Activated naive CD4-positive, alpha-beta T cell treated with anti-CD3 and anti-CD28 coated beads, Interleukin-2, amount 10 ng/mL, durations not matched to agents 7 days and 5 days (primary cell): ENCODE measurements at places on chromosomes 16 and 17.

DNA sequence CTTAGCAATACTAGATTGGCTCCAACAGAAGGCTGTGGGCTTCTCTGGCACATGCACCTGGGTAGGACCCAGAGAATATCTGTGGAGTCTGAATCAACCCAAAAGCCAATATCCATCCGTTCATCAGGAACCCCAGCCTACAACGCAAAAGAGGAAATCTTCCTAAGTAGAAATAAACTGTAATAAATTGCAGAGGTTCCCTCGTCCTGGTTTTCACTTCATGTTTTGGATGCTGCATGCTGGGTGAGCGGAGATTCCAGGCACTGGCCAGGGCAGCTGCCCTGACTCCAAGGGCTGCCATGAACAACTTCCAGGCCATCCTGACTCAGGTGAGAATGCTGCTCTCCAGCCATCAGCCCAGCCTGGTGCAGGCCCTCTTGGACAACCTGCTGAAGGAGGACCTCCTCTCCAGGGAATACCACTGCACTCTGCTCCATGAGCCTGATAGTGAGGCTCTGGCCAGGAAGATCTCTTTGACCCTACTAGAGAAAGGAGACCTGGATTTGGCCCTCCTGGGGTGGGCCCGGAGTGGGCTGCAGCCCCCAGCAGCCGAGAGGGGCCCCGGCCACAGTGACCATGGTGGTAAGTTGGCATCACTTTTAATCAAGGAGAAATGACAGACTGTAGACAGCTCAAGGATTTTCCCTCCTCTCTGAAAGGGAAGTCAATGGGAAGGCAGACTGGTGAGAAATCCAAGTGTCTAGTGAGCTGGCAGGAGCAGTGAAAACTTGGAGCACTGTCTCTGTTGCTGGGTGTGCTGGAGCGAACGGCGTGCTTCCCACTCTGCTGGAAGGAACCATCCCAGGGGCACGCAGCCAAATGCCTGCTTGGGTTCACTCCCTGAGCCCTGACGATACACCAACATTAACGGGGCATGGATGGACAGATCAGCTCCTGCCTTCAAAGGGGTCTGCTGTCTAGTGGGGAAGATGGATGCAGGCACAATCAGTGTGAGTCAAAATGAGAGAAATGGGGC is 10.7 kb upstream of the CIITA start:
- DNase-seq, result no peak

DNA sequence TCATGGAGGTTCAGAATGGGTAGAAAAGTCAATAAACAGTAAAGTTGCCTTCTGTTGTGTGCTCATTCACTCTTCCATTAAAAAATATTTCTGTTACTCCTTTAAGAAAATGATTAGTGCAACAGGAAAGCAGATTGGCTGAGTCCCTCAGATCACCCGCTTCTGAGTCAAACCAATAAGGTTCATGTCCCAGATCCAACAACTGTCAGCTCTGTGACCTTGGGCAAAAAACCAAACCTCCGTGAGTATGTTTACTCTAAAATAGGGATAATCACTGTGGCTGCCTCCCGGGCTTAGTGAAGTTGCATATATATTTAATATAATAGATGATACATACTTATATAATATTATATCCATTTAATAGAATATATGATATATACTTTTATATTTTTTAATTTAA is 698.5 kb upstream of the RBFOX1 start:
- no peak for DNase-seq

- peak; percentile 21 for DNase-seq
These were observed 1.1 kb upstream of the MEAK7 start for GRCh38 chr16:84505249-84506187.

DNA sequence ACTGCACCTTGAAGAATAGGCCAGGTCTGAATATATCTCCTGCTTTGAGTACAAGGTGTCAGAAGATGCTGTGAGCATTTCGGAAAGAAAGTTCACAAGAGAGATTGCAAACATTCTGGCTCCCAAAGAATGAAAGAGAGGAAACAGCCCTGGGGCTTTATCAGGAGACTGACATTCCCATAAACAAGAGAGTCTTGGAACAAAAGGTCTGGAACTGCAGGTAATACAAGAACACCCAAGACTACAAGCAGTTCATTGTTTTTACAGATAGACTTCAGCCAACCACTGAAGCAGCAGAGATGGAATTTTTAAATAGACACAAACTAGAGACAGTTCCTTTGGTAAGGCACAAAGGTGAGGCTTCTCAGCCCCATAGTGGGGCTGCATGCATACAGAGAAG is 14.4 kb downstream of the HSD17B2 start:
- no peak for DNase-seq

GRCh38 chr16:1426734-1427471 is 4.0 kb upstream of the PERCC1 start:
- no peak for DNase-seq

DNA sequence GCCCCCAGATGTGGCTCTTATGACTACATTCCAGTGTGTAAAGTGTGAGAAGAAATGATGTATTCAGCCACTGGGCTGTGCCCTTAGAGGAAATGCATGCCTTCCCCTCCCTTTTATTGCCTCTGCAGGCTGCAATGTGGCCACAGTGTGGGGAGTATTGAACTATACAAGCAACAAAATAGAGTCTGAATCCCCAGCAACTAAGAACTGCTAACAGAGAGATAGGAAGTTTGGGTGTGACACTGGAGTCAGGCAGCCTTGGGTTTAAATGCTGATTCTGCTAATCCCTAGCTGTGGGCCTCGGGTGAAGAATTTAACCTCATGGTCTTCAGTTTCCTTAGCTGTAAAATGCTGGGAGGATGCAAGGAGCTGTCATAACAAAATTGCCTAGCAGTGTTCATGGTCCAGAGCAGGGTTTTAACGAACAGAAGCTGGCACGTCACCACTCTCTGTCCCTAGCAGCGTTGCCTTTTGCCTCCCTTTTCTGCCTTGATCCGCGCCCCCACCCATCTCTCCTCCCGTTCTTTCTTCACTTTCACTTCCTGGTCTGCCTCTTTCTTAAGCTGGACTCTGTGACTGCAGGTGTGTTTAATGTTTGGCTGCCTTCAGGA is 50.3 kb downstream of the KPNA2 start:
- no peak for DNase-seq

DNA sequence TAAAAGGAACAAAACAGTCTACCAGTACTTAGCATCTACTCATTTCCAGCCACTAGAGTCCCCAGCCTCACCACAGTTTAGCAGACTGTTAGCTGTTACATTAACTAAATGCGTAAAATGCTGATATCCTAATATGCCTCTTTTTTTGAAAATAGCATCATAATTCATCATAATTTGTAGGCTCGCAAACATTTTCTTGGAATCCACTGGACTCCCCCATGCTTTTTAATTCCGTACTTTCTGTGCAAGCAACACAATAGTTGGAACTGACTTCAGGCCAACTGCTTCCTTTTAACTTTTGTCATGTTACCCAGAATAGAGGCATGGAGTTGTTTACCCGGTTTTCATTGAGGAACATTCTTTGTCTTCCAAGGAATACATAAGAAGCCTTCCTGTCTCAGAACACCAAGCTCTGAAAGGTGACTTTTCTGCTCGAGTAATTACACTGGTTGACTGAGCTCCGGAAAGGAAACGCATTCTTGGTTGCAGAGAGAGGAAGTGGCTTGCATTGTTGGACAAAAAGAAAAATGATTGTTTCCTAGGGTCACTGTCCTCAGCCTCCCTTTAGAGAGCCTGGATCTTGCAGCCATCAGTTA is 30.9 kb upstream of the SEC14L1 start:
- DNase-seq, result no peak

DNA sequence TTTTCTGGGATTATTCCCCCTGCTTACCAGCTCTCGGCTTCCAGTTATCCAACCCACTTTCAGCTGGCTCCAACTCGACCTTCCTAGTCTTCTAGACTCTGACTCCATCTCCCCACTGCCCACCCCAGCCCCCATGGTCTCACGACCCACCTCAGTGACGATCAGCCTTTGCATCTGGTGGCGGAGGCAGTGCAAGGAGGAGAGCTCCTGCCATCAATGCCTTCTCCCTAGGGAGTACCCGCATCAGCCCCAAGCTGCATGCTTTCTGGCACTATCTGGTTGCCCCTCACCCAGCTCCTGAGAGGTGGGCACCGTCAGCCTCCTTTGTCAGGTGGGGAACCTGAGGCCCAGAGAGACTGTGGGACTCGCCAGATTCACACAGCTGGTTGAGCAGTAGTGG is 72.6 kb upstream of the RPL38 start:
- no peak for DNase-seq

DNA sequence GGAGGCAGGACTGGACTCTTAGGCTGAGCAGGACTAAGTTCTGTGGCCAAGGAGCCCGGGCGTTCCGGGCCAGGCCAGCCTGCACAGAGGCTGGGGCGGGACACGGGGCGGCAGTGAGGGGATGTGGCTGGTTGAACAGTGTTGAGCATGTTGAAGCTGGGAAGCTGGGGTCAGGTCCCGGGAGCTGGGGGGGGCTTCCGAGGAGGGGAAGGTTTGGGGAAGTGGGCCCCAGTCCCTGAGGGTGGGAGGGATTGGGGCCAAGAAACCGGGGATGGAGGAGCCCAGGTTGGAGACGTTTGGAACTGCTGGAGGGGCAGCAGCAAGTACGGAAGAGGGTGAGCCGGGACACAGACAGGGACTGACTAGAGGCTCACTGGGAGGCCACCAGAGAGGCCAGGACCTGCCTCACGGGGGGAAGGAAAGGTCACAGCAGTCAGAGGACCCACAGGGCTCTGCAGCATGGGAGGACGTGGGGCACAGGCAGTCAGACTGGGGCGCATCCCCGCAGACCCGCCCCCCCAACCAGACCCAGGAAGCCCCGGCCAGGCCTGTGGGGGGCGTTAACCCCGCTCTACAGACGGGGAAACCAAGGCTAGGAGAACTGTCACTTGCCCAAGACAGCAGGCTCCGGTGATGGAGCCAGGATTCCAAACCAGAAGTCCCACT is 9.5 kb downstream of the TAX1BP3 start:
- DNase-seq, result no peak

GRCh38 chr17:49297141-49297540 is 64.9 kb downstream of the ZNF652 start:
- DNase-seq, result no peak

- DNase-seq, result peak; percentile 73
These were observed 7.9 kb upstream of the PAM16 start for GRCh38 chr16:4358831-4359561.

DNA sequence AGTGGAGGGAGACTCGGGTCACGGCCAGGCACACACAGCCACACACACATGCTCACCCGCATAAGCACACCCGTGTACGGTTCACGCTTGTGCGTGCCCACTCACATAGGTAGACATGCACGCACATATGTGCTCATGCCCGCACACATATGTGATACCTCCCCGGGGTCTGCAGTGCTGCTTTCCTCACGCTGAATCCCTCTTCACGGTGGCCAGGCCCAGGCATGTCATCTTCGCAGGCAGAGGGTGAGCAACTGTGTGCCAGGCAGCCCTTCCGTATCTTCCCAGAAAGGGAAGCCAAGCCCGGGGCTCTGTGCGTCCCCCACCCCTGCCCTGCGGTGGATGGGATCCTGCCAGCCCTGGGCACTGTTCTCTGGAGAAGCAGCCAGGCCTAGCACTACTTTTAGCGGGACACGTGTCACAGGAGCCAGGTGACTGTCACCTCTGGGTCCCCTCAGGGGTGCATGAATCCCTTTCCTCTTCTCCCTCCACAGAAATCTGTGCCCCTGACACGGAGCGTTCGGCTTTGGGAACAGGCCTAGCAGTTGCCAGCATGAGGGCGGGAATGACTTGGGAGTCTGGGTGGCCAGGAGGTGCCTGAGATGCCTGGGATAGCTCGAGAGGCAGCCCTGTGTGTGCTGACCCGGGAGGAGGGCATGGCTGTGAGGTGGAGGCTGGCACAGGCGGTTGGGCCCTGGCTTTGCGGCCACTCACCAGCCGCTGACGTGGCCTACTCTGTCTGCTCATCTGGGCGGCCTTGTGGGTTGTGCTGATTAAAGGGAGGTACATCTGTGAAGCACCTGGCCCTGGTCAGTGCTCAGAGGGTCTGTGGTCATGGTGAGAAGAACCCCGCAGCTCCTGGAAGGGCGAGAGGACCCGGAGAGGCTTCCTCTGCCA is 47.5 kb downstream of the BAIAP2 start:
- DNase-seq, result no peak

DNA sequence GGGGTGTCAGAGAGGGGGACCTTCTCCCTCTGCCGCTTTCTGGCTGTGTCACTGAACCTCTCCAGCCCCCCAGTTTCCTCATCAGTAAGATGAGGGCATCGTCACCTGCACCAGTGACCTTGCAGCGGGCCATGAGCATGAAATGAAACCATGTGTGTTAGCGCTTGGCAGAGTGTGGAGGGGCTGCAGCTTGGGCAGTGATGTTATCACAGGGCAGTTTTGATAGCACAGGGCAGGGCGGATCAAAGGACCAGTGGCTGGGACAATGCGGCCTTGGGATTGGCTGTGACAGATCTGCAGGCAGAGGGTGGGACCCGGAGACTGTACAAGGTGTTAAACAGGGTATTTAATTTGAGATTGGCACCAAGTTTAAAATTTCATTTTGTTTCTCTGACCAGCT is 38.9 kb upstream of the NAT9 start:
- no peak for DNase-seq

GRCh38 chr16:88194397-88195268 is 188.1 kb upstream of the ZNF469 start:
- DNase-seq, result no peak

GRCh38 chr17:2050300-2051060 is 4.4 kb upstream of the HIC1 start:
- peak; percentile 74 for DNase-seq

DNA sequence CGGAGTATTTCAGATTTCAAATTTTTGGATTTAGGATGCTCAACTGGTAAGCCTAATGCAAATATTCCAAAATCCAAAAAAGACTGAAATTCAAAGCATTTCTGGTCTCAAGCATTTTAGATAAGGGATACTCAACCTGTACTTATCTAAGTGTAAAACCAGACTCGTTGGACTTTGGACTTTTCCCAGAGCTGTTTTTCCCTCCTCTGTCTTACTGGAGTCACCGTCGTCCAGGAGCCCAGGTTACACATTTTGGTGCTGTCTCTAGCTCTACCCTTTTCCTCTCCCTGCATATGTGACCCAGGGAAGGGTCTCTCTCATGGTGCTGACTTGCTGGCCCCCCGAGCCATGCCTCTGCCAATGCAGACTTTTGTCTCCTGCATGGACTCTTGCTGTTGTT is 46.0 kb upstream of the MMP2 start:
- DNase-seq, result no peak

GRCh38 chr16:695355-696089 is 5.3 kb upstream of the WDR24 start:
- DNase-seq, result peak; percentile 81

DNA sequence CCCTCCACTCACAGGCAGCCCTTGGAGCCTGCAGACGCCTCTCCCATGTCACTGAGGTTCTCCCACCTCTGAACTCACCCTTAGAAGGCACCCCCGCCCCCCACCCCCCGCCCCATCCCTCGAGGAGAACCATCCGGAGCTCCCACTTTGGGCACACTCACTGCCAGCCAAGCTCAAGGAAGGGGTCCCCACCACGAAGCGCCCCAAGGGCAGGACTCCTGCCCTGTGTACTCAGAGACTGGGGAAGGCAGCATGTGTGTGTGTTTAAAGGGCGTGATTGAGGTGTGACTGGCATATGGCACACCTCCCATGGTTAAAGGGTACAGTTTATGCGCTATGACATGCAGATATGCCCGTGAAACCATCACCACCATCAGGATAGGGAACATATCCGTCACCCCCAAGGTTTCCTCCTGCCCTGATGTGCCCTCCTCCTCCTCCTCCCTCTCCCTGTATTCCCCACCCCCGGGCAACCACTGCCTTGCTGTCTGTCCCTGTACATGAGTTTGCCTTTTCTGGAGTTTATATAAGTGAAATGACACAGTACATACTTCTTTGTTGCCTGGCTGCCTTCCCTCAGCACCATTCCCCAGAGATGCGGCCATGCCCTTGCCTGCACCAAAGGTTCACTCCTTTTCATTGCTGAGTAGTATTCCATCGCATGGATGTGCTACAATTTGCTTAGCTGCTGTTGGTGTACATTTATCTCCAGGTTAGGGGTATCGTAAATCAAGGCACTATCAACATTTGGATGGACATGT is 14.0 kb upstream of the RBFOX3 start:
- DNase-seq, result peak; percentile 12
